ENCODE measurements at places on chromosomes 3 and 15. TPM values are rescaled to one million over a fixed set of nuclear protein-coding genes. Genes with fewer than 3 reads are reported as not detected.
A peak's percentile ranks its signal among the peaks of the same experiment; 100 is the strongest.

DNA sequence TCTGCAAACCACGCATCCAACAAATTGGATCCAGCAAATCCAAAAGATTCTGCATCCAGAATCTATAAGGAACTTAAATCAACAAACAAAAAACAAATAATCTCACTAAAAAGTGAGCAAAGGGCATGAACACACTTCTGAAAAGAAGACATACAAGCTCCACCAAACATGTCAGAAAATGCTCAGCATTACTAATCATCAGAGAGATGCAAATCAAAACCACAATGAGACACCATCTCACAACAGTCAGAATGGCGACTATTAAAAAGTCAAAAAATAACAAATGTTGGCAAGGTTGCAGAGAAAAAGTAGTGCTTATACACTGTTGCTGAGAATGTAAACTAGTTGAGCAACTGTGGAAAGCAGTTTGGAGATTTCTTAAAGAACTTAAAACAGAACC is 21.6 kb upstream of the SLC25A36 start:
- DNase-seq: no peak
- H3K4me1 ChIP-seq: no peaks in the 10 kb centered on the region
- no peak overlapping the region for H3K27ac ChIP-seq
- H3K27me3 ChIP-seq: peaks cover 24% of the 10 kb centered on the region
- no peaks in the 10 kb centered on the region for H3K36me3 ChIP-seq

DNA sequence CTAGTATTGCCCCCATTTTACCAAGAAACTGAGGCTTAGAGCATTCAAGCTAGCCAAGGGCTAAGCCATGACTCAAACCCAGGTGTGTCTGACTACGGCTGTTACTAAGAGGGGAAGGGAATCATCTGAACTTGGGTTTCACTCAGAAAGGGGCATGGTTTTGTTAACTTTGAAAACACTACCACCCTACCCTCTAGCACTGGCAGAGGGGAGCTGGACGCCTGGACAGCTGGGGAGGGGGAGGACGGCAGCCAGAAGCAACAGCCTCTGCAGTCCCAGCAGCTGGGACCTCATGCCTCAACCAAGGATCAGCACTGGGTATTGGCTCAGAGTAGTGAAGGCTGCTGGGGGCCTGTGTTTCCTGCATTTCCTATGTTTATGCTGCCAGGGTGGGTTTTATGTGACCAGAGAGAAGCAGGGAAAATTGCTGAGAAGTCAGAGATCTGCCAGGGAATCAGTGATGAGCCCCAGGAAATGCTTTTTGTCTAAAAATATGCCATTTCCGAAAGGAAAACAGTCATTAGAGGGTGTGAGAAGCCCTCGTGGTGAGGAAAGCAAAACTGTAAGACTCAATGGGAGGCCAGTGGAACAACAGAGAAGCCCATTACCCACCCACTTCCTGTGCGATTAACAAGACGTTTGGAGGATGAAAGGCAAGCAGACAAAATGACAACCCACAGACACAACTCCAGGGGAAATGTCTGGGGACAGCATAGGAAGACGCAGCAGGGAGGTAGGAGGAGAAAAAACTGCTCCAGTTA is 41.2 kb downstream of the LIPC start:
- H3K36me3 ChIP-seq: peaks cover 7% of the 10 kb centered on the region
- no peaks in the 10 kb centered on the region for H3K27me3 ChIP-seq
- peak; percentile 89 for DNase-seq
- peak overlapping the region; percentile 62 for H3K4me3 ChIP-seq

GRCh38 chr3:195755391-195755790 is 34.6 kb downstream of the MUC20 start:
- no peak for DNase-seq
- H3K36me3 ChIP-seq: no peaks in the 10 kb centered on the region
- H3K27ac ChIP-seq: peak overlapping the region; percentile 50
- peaks cover 21% of the 10 kb centered on the region for H3K27me3 ChIP-seq
- peaks cover 17% of the 10 kb centered on the region for H3K4me1 ChIP-seq

DNA sequence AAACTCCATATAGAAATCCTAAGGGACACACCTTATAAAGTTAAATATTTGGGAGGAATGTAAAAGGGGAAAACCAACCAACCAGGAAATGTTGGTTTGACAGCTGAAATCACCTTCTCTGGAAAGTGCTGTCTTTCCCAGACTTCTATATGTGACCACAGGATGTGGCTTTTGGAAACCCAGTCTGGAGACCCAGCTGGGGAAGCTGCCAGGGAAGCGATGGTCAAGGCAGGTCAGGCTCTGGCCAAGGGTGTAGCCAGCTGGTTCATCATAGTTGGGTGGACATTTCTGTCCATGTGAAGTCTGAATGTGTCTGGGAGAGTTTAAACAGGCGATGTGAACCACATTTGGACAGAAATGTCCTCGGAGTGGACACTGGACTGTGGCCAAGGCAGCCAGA is 73.9 kb downstream of the ARNT2 start:
- no peaks in the 10 kb centered on the region for H3K36me3 ChIP-seq
- no peaks in the 10 kb centered on the region for H3K4me1 ChIP-seq
- no peak overlapping the region for H3K4me3 ChIP-seq
- no peak for DNase-seq
- no peaks in the 10 kb centered on the region for H3K27me3 ChIP-seq
- no peak overlapping the region for H3K27ac ChIP-seq

- no peaks in the 10 kb centered on the region for H3K27me3 ChIP-seq
- peaks cover 33% of the 10 kb centered on the region for H3K36me3 ChIP-seq
- H3K4me1 ChIP-seq: peaks cover 34% of the 10 kb centered on the region
- H3K4me3 ChIP-seq: peak overlapping the region; percentile 8
- peak; percentile 66 for DNase-seq
- peak overlapping the region; percentile 59 for H3K27ac ChIP-seq
These were observed 41.3 kb upstream of the ICE2 start for GRCh38 chr15:60520013-60520824.

GRCh38 chr15:83733206-83733605 is 79.3 kb downstream of the ADAMTSL3 start:
- no peaks in the 10 kb centered on the region for H3K36me3 ChIP-seq
- DNase-seq: no peak
- no peaks in the 10 kb centered on the region for H3K27me3 ChIP-seq
- H3K27ac ChIP-seq: no peak overlapping the region
- H3K4me3 ChIP-seq: no peak overlapping the region

DNA sequence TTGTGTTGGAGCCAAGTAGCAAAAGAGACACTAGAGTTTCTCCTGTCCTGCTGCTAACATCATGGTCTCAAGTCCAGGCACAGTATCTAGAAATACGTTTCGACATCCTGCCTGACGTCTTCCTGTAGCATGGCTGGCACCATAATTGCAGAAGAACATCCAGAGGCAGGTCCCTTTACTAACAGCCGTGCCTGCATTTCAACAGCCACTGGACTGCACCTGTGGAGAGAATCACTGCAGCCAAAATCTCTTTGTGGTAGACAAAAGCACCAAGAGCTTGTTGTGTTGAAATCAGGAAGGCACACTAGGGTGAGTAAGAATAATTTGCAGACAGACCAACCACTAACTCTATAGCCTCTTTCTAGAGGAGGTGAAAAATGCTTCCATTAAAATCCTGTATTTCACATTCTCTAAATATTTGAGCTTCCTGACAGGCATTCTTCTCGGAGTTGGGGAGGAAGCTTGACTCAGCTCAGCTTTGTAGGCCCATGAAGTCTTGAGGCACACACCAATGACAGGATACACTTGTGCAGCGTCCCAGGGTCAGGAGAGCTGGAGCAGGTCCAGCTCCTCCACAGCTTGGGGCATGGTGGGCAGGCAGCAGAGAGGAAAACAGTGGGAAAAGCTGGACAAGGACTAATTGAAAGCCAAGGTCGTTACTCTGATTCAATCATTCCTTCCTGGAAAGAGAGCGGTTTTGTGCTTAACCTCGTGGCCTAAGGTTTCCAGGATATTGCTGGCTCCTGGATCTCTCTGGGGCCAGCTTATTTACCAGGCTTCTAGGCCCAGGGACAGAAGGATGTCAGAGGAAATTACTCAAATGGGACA is 244.9 kb downstream of the FAM43A start:
- H3K4me1 ChIP-seq: no peaks in the 10 kb centered on the region
- H3K27me3 ChIP-seq: peaks cover 9% of the 10 kb centered on the region
- H3K4me3 ChIP-seq: no peak overlapping the region
- DNase-seq: no peak
- no peak overlapping the region for H3K27ac ChIP-seq

- no peak for DNase-seq
- H3K4me1 ChIP-seq: no peaks in the 10 kb centered on the region
- H3K27ac ChIP-seq: no peak overlapping the region
- peaks cover 29% of the 10 kb centered on the region for H3K27me3 ChIP-seq
These were observed 396.0 kb upstream of the THBS1 start for GRCh38 chr15:39184701-39185390.

GRCh38 chr15:88987934-88988671 is 74.9 kb upstream of the MFGE8 start:
- no peak overlapping the region for H3K27ac ChIP-seq
- H3K4me1 ChIP-seq: no peaks in the 10 kb centered on the region
- peaks cover 11% of the 10 kb centered on the region for H3K27me3 ChIP-seq
- DNase-seq: no peak

GRCh38 chr3:177601152-177601551 is 403.9 kb upstream of the TBL1XR1 start:
- H3K27me3 ChIP-seq: no peaks in the 10 kb centered on the region
- H3K4me3 ChIP-seq: no peak overlapping the region
- H3K4me1 ChIP-seq: peaks cover 51% of the 10 kb centered on the region
- no peak for DNase-seq
- H3K27ac ChIP-seq: no peak overlapping the region

DNA sequence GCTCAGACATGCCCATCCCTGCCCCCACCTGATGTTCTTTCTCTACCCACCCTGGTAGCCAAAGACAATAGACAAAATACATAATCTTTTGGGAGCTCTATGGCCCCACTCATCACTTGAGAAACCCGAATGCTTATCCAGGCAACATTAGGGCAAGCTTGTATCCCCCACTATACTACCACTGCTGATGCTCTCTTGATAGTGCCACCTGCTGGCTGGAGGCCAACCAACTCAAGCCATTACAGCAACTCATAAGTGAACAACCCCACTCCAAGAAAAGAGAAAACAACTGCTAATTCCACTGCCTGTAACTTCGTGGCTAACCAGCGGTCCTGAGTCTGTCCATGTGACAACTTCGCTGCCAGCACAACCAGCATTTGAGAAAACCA is 342.5 kb upstream of the TGFBR2 start:
- H3K27me3 ChIP-seq: no peaks in the 10 kb centered on the region
- DNase-seq: no peak
- H3K4me1 ChIP-seq: peaks cover 15% of the 10 kb centered on the region
- peaks cover 2% of the 10 kb centered on the region for H3K36me3 ChIP-seq
- H3K27ac ChIP-seq: no peak overlapping the region
- no peak overlapping the region for H3K4me3 ChIP-seq

GRCh38 chr3:97647441-97647982 is 117.0 kb upstream of the ARL6 start:
- DNase-seq: no peak
- H3K27me3 ChIP-seq: no peaks in the 10 kb centered on the region
- H3K4me1 ChIP-seq: no peaks in the 10 kb centered on the region

DNA sequence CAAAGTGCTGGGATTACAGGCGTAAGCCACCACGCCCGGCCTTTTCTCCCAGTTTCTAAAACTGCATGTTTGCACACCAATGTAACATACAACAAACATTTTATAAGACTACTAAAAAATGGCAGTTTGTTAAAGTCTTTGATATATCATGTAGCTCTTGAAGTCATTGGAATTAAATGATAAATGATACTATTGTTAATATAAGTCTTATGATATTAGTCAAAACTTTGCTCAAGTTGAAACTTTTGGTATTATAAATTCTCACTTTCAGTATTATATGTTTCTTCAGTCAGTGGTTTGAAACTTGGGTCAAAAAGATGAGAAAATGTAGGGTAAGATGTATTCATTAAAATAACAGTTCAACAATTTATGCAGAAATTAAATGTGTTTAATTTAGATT is 117.6 kb upstream of the TBL1XR1 start:
- peaks cover 9% of the 10 kb centered on the region for H3K36me3 ChIP-seq
- H3K4me1 ChIP-seq: peaks cover 14% of the 10 kb centered on the region
- no peaks in the 10 kb centered on the region for H3K27me3 ChIP-seq
- DNase-seq: no peak
- no peak overlapping the region for H3K4me3 ChIP-seq
- peak overlapping the region; percentile 60 for H3K27ac ChIP-seq

DNA sequence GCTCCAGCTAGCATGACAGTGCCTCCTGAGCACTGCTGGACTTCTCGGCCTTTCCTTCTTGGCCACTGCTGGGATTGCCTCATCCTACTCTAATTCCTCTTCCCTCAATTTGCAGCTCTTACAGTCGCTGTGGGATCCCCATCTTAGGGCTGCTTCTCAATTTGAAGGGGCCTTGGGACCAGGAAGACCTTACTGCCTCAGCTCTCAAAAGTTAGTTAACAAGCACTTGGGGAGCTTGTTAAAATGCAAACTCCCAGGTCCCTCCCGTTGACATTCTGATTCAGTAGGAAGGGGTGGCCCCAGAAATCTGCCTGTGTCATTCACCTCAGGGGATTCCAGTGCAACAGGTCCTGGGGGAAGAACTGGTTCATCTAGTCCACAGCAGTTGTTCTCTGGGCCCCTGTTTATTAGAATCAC is 14.8 kb downstream of the BDH1 start:
- H3K36me3 ChIP-seq: peaks cover 64% of the 10 kb centered on the region
- no peak for DNase-seq
- no peak overlapping the region for H3K27ac ChIP-seq
- no peaks in the 10 kb centered on the region for H3K27me3 ChIP-seq

- no peak overlapping the region for H3K27ac ChIP-seq
- peaks cover 3% of the 10 kb centered on the region for H3K4me1 ChIP-seq
- H3K4me3 ChIP-seq: no peak overlapping the region
These were observed 214.3 kb downstream of the ADAMTS9 start for GRCh38 chr3:64473466-64473865.

DNA sequence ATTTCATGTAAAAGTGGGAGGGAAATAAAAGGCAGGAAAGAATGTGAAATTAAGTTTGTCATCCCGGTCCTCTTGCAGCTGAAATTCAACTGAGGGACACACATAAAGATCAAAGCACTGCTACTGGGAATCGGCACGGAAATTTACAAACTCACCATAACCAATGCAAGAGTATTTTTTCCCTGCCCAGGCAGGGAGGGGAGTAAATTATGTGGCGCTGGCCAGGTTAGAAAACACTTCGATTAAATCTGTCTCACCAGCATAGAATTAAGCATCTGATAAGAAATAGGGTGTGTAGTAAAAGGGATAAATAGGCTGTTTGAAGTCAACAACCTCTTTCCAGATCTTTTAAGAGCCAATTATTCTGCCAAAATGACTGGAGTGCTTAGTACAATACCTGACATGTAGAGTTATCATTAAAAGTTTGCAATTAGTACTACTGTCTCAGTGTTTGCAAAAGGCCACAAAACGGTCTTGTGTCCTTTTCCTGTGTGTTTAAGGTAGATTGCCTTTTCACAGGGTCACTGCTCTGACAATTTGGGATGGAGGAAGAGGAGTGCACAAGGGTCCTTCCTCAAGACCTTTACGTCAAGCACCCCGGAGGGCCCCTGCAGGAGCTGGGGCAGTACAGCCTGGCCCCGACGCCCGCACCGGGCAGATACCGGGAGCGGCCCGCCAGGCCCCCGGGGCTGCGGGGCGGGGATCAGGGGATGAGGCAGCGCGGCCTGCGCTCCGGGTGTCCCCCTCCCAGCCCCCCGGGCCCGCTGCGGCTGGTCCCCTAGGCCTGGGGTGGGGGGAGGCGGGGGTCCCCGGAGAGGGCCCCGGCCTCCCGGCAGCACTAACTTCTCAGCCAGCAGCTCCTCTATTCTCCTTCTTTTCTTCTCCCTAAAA is 651 bp downstream of the UBA3 start:
- no peaks in the 10 kb centered on the region for H3K27me3 ChIP-seq
- H3K4me3 ChIP-seq: peak overlapping the region; percentile 90
- H3K4me1 ChIP-seq: peaks cover 50% of the 10 kb centered on the region
- peaks cover 23% of the 10 kb centered on the region for H3K36me3 ChIP-seq
- peak; percentile 77 for DNase-seq
- H3K27ac ChIP-seq: peak overlapping the region; percentile 76

Gene STXBP5L
- not detected for total RNA-seq

Gene ZPLD1
- total RNA-seq: not detected

Gene ISY1
- 73.8 TPM for total RNA-seq

Gene CMTM8
- 4.8 TPM for total RNA-seq
